ENCODE measurements at places on chromosomes 4 and X. TPM values are rescaled to one million over a fixed set of nuclear protein-coding genes. Genes with fewer than 3 reads are reported as not detected.

Gene MAGEB17
- total RNA-seq: not detected

Gene GPM6B
- total RNA-seq: 14.2 TPM

DNA sequence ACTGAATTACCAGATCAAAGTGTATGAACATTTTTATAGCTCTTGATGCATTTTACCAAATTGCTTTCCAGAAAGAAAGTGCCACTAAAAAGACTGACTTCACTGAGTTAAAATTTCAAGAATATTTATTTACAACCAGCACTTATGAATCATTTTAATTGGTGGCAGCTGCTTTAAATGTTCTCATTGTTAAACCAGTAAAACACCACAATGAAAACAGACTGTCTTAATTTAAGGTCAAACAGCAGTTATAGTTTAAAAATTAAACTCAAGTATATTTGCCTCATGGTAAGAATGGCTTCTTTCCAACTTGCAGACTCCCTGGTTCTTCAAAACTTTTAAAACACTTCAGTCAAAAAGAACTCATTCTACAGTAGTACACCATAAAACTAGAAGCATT, 36.9 kb downstream of the AMMECR1 start:
- DNase-seq: no peak
- H3K36me3 ChIP-seq: no peaks in the 10 kb centered on the region
- no peak overlapping the region for H3K4me3 ChIP-seq
- H3K27me3 ChIP-seq: no peaks in the 10 kb centered on the region
- H3K4me1 ChIP-seq: no peaks in the 10 kb centered on the region

GRCh38 chrX:39900777-39901170, 197.0 kb downstream of the BCOR start:
- DNase-seq: no peak
- no peak overlapping the region for H3K4me3 ChIP-seq
- no peaks in the 10 kb centered on the region for H3K4me1 ChIP-seq
- H3K27me3 ChIP-seq: no peaks in the 10 kb centered on the region

- no peaks in the 10 kb centered on the region for H3K27me3 ChIP-seq
- peak within 1 kb of the TSS; percentile 57 for H3K4me3 ChIP-seq
- no peaks in the 10 kb centered on the region for H3K4me1 ChIP-seq
- DNase-seq: peak; percentile 94
Observed at GRCh38 chr4:137531986-137532868, at the start of gene PCDH18. Gene PCDH18, minus strand, starts transcription at chr4:137532494. Its CDS starts 406 bp downstream, at chr4:137532088.

DNA sequence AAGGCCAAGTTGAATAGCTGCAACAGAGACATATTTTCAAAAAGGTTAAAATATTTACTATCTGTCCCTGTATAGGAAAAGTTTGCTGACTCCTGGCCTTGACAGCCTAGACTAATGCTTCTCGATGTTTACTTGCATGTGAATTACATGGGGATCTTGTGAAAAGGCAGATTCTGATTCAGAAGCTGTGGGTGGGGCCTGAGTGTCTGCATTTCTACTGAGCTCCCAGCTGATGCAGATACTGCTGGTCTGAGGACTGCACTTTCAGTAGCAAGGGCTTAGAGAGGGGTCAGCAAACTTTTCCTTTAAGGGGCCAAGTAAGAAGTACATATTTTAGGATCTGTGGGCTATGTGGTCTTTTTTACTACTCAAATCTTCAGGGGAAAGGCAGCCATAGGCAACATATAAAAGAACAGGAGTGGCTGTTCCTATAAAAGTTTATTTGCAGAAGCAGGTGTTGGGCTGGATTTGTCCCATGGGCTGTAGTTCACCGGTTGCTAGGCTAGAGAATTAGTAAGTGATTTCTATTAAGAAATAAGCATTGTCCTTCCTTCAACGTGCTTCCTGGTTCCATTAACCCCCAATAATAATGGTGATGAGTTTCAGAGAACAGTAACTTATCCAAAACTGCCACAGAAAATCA, 97.2 kb upstream of the PDE5A start:
- no peak overlapping the region for H3K4me3 ChIP-seq
- peak overlapping the region; percentile 64 for H3K27ac ChIP-seq
- no peak for DNase-seq
- no peaks in the 10 kb centered on the region for H3K36me3 ChIP-seq
- no peaks in the 10 kb centered on the region for H3K27me3 ChIP-seq
